Stimulated activated CD4-positive, alpha-beta T cell treated with anti-CD3 and anti-CD28 coated beads, TNF-alpha, amount 100 ng/mL, for 24 hours (primary cell): ENCODE measurements at places on chromosomes 1 and 21.

DNA sequence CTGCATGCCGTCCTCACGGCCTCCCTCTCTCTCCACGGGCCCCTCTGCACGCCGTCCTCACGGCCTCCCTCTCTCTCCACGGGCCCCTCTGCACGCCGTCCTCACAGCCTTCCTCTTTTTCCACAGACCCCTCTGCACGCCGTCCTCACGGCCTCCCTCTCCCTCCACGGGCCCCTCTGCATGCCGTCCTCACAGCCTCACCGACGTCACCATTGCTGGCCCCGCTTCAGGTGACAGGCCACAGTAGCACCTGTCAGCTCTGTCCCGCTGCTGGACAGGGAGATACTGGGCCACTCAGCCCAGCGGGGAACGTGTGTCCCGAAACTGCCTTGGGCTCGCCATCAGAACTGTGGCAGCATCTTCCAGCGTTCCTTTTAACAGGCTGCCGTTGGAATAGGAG lies 82.8 kb upstream of the COL6A1 start:
- DNase-seq = no peak

GRCh38 chr1:230392536-230392909 lies 33.6 kb downstream of the PGBD5 start:
- DNase-seq = no peak

DNA sequence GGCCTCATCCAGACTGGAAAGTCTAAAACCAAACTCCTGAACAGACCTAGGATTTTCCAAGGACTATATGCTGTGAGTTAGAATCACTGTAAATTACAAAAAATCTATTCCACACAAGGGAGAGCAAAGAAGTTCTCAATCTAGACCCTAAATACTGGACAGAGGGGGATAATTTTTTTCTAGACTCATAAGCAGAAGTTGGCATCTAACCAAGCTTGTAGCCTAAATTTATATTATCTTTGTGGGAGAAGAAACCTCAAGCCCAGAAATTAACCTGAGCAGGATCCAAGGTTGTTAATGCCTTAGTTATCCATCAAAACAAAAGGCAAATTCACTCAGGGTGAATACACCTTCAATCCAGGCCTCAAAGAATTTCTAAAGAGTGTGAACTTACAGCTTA lies 290.2 kb downstream of the SMYD3 start:
- no peak for DNase-seq

DNA sequence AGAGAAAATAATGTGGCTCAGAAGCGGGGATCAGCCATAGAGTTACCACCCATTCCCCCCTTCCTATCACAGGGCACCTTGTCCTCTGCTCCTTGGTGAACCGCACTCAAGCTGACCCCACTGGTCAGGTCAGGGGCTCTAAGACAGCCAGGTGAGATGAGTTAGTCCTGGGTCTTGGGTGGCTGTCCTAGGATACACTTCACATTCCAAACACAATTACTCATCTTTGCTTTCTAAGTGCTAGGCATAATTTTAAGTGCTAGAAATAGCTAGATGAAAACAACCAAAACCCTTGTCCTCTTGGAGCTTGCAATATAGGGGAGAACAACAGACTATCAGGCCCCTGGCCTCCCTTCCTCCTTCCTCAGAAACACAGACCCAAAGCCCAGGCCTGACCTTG lies 7.8 kb upstream of the MUTYH start:
- no peak for DNase-seq

DNA sequence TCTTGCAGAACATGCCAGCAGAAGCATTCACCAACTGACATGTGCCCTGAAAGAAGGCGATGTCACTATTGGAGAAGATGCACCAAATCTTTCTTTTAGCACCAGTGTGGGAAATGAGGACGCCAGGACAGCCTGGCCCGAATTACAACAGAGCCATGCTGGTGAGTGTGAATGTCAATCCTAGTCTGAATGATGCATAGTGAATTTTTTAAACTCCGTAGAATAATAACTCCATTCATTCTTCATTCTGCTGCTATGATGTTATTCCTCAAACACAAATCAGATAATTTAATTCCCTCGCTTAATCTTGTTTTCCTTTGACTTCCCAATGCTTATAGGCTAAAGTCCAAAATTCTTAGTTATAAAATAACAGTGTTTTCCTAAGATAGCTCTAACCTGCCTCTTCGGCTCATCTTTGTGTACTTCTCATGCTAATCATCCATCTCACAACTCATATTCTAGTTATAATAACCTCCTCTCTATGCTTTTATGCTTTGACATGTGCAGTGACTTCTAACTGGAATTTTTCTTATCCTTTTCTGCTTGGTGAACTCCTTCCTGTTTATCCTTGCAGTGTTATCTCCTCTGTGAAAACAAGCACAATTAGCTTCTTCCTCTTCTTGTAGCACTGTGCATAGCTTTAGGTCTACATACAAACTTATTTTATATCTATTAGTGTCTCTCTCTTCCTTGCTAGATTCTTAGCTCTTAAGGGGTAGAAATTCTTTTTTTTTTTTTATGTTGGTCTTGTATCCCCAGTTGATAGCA lies 14.4 kb downstream of the SDCCAG8 start:
- no peak for DNase-seq
